ENCODE measurements at places on chromosomes 11 and 22.

DNA sequence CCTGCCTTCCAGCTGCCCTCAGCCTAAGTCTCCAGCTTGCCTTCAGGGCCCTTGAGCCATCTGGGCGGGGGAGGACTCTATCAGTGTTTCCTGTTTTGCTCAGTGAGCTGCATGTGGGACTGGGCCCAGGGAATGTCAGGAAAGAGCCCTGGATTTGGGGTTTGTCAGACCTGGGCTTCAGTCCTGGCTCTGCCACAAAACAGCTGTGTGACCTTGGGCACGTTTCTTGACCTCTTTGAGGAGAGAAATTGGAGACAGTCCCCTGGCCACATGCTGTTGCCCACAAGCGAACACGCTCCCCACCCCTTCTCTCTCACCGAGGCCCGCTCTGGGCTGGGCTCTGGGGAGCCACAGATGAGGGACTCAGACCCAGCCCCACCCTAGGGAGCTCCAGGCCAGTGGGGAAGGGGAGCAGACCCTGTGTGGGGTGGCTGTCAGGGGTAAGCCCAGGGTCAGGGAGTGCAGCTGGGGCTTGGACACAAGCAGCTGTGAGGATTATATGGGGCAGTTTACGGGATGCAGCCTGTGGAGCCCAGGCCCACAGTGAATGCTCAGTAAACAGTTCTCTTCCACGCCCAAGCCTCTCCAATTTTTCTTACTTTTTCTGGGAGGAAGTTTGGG lies 12.3 kb downstream of the MYO7A start:
- no peak for DNase-seq

DNA sequence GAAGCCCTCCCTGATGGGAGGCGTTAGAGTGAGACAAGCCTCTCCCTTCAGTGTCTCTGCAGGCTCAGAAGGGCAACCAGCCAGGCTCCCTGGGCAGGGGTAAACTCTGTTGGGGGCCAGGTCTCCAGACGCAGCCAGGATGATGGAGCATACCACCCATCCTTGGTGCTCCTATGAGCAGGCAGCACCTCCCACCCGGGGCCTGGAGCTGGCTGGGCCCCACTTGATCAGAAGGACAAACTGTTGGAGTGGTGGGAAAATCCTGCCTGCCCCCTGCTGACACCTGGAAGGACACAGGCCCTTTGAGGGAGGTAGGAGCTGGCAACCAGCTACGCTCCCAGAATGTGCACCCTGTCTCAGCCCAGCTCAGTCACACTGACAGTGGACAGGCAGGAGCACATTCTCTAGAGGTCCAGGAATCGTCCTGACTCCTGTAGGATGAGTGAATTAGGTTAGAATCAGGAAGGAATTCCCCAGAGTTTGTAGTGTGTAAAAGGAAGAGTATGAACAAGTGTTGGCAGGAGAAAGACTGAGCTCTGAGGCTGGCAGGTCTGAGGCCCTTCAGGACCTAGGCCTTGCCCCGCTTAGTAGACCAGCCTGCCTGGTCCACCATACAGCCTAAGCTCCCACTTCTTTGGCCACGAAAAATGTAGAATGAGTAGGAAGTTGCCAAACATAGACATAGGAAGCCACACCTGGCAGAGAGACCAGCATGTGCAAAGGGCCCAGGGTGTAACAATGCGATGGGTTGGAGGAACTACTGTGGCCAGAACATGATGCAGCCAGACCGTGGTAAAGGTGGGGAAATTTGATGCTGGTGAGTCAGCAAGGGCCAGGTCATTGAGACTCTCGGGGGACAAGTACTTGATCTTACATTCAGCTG lies 19.1 kb downstream of the ARHGEF17 start:
- DNase-seq, result no peak

GRCh38 chr11:93526346-93526633 lies 16.9 kb downstream of the SMCO4 start:
- no peak for DNase-seq

GRCh38 chr22:36327922-36328551 lies 59.7 kb downstream of the MYH9 start:
- DNase-seq, result no peak

DNA sequence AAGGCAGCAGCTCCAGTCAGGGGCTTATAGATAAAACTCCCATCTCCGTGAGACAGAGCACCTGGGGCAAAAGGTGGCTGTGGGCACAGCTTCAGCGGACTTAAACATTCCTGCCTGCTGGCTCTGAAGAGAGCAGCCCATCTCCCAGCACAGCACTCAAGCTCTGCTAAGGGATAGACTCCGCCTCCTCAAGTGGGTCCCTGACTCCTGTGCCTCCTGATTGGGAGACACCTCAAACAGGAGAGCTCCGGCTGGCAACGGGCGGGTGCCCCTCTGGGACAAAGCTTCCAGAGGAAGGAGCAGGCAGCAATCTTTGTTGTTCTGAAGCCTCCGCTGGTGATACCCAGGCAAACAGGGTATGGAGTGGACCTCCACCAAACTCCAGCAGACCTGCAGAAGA lies 279.4 kb downstream of the LARGE1 start:
- DNase-seq, result no peak

DNA sequence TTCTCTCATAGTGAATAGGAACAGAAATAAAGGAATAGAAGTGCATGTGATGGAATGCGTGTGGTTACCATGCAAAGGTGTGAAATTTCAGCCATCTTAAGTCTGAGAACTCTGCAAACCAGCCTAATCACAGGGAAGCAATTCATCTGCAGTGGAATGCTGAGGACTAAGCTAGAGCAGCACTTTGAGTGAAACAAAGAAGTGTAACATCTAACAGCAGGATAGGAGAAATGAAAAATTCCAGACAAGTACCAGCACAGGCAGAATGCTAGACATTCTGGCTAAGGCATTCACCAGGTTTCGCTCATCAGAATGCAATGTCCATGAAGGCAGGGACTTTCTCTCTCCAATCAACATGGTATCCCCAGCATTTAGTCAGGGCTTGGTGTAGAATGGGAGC lies 41.2 kb upstream of the SLC36A4 start:
- DNase-seq, result no peak

Data from fibroblast of skin of left quadriceps (primary cell).